NCI-H2171 (cell line): ENCODE measurements at places on chromosomes 13 and 19.

DNA sequence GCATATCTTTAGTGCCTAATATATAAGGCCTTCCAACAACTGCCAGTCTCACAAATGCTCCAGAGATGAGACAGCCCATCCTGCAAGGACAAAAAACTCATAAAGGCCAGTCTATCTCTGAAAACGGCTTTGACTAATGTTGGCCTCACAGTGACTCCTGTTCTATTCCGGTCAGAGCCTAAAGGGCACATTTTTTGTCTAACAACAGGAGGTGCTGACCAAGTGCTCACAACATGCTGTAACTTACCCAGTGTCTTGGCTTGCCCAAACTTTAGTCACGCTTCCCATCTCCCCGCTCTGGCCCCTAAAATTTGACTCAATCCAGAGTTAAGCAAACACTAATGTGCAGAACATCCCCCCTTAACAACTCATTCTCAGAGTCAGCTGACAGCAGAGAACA, 1411.2 kb upstream of the MIR17HG start:
- DNase-seq: no peak

DNA sequence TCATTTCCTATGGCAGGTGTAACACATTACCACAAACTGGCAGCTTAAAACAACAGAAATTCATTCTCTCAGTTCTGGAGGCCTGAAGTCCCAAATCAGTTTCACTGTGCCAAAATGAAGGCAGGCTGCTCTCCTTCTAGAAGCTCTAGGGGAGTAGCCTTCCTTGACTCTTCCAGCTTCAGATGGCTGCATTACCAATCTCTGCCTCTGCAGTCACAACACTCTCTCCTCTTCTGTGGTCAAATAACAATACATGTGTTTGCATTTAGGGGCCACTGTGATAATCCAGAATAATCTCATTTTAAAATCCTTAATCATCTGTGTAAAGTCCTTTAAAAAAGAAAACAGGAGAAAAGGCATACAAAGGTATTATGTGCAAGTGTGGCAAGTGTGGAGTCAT, 7.8 kb downstream of the DIAPH3 start:
- DNase-seq: no peak

GRCh38 chr13:44400736-44401135, 27.1 kb downstream of the SERP2 start:
- DNase-seq: no peak

DNA sequence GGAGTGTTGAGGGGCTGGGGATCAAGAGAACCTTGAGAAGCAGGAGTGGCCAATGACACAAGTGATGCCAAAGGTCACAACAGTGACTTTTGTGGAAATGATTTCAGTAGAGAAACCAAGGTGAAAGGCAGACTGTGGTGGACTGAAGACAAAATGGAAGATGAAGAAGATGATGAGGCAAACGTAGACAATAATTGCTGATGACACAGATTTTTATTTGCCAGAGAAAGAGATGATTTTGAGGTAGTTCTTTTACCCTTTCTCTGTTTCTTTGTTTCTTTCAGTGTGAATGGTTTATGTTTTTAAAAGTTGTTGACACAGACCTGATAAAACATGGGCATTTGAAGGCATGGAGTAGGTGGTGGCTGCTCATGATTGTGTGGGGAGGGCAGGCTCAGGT, 121.0 kb upstream of the ARGLU1 start:
- no peak for DNase-seq

- DNase-seq: peak; percentile 22
Observed at GRCh38 chr19:53007606-53008005, 6.1 kb upstream of the ERVV-1 start.

- no peak for DNase-seq
Observed at GRCh38 chr13:109096101-109096500, 466.7 kb downstream of the MYO16 start.

DNA sequence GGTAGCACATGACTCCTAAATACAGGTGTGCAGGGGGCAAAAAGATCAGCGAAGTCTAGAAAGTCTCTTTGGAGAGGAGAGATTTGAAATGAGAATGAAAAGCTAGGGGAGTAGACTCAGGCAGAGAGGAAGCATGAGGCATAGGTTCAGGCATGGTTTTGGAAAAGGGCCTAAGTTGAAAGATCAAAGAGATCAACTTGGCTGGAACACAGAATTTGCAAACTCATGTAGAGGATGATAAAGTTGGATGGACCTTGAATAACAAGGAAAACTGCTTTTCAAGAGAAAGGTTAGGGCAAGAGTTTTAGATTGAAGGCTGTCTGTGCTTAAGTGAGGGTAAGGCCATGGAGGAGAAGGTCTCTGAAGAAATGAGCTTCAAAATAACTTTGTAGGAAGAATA, 47.4 kb upstream of the UBAC2 start:
- DNase-seq: no peak

- no peak for DNase-seq
Observed at GRCh38 chr19:21850656-21851255, 14.8 kb upstream of the ZNF43 start.

GRCh38 chr19:2534423-2535013, 58.6 kb downstream of the GADD45B start:
- no peak for DNase-seq

DNA sequence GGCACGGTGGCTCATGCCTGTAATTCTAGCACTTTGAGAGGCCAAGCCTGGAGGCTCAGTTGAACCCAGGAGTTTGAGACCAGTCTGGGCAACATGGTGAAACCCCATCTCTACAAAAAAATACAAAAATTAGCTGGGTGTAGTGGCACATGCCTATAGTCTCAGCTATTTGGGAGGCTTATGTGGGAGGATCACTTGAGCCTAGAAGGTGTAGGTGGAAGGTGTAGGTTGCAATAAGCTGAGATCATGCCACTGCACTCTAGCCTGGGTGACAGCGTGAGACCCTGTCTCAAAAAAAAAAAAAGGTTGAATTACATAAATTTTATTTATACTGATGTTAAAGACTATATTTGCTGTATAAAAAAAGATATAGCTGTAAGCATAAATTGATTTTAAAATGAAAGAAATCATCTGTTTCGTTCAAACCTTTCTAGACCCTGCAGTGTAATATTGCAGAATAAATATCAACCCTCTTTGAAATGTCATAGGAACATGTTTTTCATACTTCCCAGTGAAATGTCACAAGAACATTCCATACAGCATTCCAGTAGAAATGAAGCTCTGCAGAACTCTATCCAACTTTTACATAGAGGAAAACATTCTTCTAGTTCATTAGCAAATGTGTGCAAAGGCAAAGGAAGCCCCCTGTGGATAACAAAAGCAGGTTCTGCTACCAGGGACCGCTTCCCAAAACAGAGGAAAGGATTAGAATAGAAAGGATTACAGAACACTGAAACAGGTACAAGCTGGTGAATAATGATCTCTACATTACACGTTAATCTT, 76.0 kb downstream of the CAB39L start:
- DNase-seq: no peak

GRCh38 chr19:1882089-1882785, 3.1 kb downstream of the ABHD17A start:
- no peak for DNase-seq

DNA sequence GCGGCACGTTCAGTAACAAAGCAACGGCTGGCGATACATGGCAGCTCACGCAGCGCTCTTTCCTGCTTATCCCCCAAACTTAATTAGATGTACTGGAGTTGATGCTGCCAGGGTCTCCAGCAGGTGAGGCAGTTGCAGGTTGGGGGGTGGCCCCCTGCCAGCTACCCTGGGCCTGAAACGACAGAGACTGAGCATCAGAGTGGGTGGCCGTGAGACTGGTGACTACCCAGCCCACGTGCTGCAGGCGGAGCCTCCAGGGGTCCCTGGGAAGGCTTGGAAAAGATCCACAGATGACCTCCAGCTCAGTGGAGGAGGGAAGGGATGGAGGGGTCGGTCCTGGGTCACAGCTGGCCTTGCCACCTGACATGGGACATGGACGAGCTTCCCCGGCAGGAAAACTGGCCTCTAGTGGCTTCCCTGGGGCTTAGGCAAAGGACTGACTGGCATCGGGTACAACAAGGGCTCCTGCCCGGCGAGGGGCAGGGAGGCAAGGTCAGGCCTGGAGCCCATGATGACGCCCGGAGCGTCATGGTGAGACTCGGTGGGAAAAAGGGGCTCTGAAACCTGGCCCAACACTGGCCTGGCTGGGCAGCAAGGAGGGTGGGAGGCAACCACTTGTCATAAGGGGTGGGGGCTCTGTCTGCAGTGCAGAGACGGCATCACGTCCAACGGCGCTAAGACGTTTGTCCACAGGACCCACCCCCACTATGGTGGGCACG, 24.0 kb downstream of the CILP2 start:
- DNase-seq: no peak

DNA sequence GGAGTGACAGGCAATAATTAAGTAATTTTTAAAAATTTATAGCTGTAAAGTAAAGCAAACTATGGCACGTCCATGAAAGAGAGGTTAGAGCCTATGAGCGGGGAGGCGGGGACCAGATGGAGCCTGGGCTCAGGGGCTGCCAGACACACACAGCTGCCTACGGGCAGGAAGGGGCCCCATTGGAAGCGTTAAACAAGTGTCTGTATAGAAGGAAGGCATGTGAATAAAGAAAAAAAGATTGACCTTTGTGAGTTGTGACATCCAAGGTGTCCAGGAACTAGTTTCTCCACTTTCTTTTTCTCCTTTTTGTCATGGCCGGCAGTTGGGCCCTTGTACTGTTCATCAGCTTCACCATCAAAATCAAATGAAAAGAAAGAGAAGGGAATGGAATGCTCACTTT, 56.8 kb downstream of the LRCH1 start:
- no peak for DNase-seq

DNA sequence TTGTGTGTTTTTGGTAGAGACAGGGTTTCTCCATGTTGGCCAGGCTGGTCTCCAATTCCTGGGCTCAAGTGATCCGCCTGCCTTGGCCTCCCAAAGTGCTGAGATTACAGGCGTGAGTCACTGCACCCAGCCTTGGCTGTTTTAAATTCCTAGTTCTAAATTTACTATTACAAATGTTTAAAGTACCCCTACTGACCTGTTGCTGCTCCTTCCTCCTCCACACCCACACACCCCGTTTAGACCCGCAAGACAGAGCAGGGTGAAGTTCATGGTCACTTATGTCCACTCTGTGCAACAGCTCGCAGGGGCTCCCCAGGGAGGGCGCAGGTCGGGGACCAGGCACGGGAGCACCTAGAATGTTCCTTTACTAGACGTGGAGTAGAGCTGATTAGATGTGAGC, 28.7 kb downstream of the TMEM161A start:
- no peak for DNase-seq

DNA sequence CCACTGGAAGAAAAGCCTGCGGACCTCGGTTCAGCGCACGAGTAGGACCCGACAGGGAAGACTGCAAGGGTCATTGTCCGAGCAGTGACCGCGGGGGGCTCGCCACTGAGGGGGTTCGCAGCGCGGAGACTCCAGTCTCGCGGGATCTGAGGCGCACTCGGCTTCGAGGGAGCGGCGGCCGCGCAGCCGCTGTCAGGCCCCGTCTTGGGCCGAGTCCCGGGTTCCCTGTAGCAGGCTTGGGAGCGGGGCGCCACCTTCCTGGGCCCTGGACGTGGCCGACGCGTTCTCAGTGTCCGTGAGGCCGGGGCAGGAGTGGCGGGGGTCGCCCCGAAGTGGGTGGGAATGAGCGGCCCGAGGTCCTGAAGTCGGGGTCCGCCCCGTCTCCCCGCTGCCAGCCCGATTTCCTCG, 474 bp upstream of the FAM174C start:
- DNase-seq: no peak

- no peak for DNase-seq
Observed at GRCh38 chr19:50679177-50680125, 30.2 kb downstream of the C19orf81 start.

GRCh38 chr13:95138876-95139585, 162.2 kb downstream of the ABCC4 start:
- DNase-seq: no peak

- no peak for DNase-seq
Observed at GRCh38 chr19:16449330-16449961, 22.3 kb downstream of the EPS15L1 start.

DNA sequence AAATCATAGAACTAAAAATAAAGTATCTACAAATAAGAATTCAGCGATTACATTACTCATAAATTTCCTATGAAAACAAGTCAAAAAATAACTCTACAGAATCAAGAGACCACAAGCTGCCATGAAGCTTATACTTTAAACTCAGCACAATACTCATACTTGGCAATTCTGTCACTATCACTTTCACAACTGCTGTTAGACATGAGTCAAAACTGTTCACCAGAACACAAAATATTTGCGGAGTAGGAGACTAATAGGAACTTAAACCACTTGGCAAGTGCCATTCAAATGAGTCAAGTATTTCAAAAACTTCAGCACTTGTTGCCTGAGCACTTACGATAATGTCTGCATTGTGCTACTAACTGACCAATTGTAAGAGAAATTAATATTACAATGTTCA, 387.8 kb upstream of the GPC6 start:
- DNase-seq: no peak

DNA sequence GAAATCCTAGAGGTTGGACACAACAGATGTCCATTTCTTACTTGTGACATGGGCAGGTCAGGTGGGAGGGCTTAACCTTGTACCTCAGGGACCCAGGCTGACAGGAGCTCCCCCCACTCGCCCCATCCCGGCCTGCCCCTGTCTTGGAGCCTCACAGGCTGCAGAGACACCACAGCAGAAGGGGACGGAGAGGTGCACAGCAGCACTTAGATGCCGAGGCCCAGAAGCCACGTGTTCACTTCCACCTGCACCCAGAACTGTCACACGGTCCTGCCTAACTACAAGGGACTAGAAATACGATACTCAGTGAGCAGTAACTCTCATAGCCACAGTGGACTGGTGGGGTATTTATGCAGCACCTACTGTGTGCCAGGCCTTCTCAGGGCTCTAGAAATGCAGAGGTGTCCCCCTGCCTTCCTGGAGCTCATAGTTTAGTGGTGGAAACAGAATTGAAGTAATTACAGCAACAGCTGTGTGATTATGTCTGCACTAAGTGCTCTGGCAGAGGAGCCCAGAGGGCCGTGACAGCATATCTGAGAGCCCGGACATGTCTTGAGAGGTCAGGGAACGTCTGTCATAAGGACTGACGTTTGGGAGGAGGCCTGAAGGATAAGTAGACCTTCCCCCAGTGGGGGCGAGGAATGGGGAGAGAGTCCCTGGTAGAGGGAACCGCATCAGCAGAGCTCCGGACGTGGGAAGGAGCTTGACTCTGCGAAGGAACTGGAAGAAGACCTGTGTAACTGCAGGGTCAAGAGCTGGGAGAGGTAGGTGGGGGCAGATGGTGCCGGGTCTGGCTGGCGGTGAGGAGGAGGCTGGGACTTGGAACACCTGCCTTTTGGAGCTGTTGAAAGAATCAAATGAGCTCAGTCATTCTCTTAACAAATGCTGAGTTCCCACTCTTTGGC, 130.0 kb downstream of the SIPA1L3 start:
- peak; percentile 45 for DNase-seq

- no peak for DNase-seq
Observed at GRCh38 chr19:1076046-1076386, 9.0 kb downstream of the ARHGAP45 start.
